ENCODE measurements at places on chromosomes 4 and X.

DNA sequence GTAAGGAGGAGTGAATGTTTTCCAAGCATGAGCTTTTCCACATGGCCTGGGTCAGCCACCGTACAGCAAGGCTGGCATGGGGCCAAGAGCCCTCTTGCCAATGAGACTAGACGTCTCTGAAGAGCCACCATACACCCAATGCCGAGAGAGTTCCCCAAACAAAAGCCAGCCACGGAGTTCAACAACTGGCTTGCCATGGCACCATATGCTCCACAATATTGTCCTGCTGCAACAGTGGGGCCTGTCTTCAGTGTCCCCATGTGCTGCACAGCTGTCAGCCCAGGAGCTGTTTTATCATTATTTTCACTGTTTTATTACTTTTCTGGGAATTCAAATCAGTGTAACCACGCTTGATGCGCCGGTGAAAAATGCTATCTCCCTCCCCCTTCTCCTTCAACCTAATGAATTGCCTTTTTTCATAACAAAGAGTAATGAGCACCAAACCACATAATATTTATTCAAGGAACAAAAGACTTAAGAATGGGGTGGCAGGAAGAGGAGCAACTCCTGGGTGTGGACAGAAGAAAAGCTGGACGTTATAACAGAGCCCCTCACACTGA, 18.4 kb downstream of the MAML3 start:
- DNase-seq: no peak

- no peak for DNase-seq
Observed at GRCh38 chrX:132271311-132271778, 52.1 kb upstream of the RAP2C start.

DNA sequence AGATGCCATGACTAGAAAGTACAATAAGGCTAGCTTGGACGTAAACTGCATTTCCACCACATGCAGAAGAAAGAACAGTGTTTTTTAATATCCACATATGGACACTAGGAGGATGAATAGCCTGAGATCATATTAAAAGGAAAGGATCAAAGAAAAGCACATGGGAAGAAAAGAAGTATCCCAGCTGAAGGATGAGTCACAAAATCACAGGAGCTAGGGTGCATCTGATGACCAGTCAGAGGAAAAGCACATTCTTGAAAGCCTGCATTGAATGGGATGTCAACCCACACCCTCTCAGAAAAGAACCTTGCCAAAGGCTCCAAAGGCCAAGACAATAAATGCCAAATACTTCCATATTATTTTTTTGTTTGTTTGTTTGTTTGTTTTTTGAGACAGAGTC, 56.8 kb upstream of the PRDX4 start:
- no peak for DNase-seq

GRCh38 chrX:51494409-51494808, 2.0 kb downstream of the NUDT11 start:
- no peak for DNase-seq

DNA sequence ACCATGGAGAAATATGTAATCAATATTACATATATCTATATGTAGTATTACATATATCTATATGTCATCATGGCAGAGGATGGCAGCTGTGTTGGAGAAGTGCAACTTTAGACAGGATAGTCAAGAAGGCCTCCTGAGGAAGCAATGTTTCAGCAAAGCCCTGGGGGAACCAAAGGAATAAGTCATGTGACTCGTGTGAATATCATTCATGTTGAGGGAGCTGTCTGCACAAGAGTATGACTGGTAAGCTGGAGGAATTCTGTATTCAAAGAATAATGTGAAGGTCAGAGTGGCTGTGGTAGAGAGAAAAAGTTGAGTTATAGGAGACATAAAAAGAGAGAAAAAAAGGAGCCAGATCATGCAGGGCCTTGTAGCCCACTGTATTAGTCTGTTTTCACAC, 92.9 kb upstream of the EDNRA start:
- DNase-seq: no peak

DNA sequence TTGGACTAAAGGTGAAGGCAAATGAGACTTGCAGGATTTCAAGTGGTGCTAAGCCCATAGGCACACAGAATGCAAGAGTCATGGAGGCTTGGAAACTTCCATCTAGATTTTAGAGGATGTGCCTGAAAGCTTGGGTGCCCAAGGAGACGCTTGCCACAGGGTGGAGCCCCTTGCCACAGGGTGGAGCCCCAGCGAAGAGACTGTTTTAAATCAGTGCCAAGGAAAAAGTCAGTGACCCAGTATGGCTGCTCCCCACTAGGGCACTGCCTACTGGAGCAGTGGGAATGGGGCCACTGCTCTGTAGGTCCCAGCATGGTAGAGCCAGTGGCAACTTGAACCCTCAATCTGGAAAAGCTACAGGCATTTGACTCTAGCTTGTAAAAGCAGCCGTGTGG, 794.2 kb upstream of the LCORL start:
- no peak for DNase-seq

DNA sequence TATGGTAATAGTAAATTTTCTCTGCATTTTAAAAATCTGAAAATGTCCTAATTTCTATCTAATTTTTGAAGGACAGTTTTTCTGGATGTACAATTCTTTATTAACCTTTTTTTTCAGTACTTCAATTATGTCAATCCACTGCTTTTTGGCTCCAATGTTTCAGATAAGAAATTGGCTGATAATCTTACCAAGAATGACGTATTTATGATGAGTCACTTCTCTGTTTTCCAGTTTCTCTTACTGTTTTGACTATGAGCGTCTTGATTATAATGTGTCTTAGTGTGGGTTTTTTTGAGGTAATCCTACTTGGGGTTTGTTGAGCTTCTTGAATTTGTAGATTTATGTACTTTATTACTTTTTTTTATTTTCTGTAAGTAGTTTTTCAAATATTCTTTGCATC, 47.2 kb downstream of the UGT2B11 start:
- no peak for DNase-seq

GRCh38 chrX:68146054-68146453, 287.2 kb downstream of the OPHN1 start:
- DNase-seq: no peak

DNA sequence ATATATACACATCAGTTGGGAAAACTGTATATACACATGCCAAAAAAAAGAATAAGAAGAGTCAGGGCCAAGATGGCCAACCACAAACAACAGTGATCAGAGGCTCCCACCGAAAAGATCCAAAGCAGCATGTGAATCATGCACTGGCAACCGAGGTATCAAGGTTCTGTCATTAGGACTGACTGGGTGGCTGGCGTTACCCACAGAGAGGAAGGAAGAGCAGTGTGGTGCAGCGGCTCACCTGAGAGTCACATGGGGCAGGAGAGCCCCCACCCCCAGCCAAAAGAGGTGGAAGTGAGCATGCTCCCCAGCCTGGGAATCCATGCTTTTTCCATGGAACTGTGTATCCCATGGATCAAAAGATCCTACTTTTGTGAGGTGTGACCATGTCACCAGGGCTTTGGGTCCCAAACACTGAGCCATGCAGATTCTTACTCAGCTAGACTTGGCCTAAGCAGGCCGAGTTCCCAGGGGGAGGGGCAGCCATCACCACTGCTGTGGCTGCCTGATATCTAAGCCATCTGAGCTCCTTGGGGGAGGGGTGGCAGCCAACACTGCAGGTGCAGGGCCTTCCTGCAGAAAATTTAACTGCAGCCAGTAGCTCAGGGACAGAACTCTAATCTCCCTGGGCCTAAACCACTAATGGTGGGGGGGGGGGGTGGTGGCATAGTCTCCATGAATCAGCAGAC, 52.8 kb downstream of the P2RY10 start:
- no peak for DNase-seq

DNA sequence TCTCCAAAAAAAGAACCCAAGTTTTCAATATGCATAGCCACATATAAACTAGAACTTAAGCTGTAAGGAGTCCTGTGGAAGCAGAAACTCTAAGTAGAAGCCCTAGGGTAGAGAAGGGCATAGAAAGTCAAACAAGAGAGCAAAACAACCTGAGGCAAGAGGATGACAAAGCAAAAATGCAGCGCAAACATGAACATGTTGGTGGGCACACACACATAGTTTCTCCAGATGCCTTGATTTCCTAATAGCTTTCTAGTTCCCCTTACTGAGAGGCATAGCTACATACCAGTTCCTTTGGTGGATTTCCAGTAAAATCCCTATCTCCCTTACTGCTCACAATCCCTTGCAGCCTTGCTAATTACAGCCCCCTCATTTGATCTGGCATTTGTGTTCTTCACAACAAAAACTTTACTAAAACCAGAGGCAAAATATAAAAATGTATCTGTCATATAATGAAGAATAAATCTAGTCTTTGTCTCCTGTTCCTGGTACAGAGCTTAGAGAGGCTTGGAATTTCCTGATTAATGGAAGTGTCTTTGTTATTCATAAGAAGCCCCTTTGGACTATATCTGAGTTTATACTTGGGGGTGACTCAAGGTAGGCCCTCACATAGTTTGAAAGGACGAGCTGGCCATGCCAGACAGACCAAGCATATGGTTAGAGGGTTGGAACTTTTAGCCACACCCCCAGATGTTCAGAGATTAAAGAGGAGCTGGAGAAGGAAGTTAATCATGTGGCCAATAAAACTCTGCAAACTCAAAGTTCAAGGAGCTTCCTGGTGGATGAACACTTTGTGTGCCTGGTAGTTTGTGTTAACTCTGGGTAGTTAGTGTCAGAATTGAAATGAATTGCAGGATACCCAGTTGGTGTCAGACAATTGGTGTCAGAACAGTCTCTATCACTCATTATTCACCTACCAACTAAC, 52.7 kb upstream of the ZCCHC13 start:
- no peak for DNase-seq

GRCh38 chrX:135974279-135974856, 580 bp upstream of the MMGT1 start:
- no peak for DNase-seq

GRCh38 chrX:124529786-124530185, 183.4 kb downstream of the SH2D1A start:
- no peak for DNase-seq

- DNase-seq: no peak
Observed at GRCh38 chrX:96770315-96770714, 85.7 kb downstream of the DIAPH2 start.

- DNase-seq: no peak
Observed at GRCh38 chrX:134469486-134469885, 9.5 kb downstream of the HPRT1 start.

DNA sequence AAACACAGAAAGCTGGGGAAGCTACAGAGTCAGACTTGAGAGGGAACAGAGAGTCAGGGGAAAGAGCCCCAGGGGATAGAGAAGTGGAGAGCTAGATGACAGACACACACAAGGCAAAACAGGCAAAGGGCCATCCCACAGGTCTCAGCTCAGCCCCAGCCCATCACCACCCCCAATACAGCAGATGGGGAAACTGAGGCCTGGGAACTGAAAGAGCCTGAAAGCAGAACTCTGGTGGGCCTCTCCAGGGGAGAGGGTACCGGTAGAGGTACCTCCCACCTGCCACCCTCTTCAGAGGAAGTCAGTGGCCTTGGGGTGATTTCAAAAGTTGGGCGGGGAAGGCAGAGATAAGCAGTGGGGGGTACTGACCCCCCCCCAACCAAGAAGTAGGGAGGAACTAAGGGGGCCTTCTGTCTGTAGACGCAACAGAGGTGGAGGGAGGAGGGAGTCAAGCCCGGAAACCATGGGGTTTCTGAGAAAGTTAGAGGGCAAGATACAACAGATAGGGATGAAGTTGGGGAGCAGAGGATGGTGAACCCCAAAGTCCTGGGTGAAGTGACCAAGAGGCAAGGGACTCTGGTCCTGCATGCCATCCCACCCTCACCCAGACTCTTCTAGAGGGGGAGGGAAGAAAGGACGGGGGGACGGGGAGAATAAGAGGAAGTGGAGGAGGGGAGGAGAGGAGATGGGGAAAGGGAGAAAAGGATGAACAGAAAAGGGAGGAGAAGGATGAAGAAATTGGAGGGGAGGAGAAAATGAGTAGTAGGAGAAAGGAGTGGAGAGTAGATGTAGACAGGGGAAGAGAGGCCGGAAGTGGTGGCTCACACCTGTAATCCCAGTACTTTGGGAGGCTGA, 3.2 kb downstream of the GATA1 start:
- DNase-seq: no peak

DNA sequence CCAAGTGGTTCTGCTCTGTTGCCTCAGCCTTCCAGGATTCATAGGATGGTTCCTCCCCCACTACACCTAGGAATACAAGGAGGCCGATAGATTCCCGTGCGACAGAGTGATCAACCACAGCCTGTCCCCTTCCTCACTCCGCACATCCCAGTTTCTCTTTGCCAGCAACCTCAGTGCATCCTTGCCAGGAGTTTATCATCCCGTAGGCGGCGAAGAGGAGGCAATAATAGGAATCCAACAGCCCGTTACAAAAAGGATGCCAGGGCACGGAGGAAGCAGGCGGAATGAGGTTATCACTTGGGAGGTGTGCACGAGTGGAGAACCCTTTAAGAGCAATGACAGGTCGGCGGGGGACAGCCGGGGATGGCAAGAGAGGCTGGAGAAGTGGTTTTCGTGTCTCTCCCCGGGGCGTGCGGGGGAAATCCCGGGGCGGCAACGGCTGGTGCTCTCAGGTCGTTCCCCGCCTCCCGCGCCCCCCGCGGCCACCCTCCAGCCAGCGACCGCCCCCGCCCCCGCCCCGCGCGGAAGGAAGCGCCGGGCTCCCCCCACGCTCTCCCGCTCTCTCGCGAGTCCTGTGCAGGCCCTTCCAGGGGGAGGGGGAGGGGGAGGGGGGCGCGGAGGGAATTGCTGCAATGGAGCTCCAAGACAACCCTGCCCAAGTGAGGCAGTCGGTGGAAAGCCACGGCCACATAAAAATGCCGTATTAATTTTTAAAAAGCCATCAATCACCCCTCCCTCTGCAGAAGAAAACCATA, 1.6 kb downstream of the PPP3CA start:
- no peak for DNase-seq

- no peak for DNase-seq
Observed at GRCh38 chr4:95522682-95523530, 25.9 kb downstream of the UNC5C start.

DNA sequence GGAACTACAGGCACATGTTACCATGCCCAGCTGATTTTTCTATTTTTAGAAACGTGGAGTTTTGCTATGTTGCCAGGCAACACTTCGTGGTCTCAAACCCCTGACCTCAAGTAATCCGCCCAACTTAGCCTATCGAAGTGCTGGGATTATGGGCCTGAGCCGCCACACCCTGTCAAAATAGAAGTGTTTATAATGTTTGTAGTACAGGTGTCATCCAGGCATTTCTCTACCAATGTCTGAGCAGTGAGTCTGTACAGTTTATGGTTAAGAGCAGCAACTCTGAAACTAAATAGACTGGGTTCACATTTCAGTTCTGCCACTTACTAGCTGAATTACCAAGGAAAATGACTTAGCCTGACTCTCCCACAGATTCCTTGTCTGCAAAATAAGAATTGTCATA, 460.4 kb upstream of the GALNT7 start:
- DNase-seq: no peak

GRCh38 chr4:17932041-17932440, 89.5 kb downstream of the LCORL start:
- no peak for DNase-seq
